ENCODE measurements at places on chromosomes 2 and 18.

DNA sequence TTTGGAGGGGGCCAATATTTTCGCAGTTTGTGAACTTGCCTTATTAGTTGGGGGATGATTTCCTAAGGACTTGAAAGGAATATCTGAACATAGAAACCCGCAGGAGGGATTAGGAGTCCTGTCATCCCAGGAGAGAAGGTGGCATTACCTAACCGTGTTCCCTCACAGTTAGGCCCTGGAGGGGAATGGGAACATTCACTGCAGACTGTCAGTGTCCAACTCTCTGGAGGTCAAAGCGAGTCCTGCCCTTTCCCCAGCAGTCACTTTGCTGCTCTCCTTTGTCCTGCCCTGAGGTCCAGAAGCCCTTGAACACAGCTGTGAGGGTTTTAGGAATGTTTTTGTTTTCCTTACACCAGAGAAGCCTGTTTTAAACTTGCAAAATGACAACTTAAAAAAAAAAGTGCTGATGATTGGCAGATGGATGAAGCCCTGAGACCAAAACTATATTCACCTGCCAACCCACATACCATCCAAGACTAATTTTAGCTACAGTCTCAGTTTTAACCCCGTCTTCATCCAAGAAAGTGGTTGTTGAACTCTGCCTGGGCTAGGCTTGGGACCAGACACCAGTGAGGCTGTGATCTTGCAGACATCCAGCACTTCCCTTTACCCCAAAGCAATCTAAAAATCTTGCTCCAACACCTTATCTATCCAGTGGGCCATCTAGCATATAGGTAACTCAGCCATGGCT, 90.5 kb upstream of the MEX3C start:
- no peak for DNase-seq

- no peak for DNase-seq
These were observed 159.3 kb upstream of the GULP1 start for GRCh38 chr2:188132385-188132784.

GRCh38 chr2:119106301-119106897, 52.2 kb downstream of the C1QL2 start:
- DNase-seq: no peak

DNA sequence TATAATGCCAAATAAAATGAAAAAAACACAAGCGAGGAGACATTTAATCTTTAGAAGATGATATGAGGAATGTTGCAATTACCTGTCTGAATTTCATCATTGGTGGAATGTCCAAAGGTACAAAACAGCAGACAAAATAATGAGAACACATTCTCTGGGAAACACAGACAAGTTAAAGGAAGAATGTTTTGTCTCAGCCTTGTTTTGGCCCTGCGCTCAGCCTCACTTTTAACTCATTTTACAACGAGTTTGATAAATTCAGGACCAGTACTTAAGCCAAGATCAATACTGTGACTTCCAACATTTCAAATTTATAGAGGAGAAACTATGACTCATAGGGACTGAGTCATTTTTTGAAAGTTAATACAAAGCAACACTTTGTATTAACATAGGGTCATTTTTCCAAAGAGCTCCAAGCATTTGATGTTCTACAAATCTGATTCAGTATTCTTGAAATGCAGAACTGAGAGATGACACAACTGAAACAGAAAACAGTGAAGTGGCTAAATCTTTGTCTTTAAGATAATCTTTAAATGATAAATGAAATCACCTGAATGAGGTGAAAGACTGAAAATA, 833.2 kb upstream of the CHAC2 start:
- no peak for DNase-seq

- DNase-seq: no peak
These were observed 114.3 kb downstream of the PRKCE start for GRCh38 chr2:45765728-45766254.

DNA sequence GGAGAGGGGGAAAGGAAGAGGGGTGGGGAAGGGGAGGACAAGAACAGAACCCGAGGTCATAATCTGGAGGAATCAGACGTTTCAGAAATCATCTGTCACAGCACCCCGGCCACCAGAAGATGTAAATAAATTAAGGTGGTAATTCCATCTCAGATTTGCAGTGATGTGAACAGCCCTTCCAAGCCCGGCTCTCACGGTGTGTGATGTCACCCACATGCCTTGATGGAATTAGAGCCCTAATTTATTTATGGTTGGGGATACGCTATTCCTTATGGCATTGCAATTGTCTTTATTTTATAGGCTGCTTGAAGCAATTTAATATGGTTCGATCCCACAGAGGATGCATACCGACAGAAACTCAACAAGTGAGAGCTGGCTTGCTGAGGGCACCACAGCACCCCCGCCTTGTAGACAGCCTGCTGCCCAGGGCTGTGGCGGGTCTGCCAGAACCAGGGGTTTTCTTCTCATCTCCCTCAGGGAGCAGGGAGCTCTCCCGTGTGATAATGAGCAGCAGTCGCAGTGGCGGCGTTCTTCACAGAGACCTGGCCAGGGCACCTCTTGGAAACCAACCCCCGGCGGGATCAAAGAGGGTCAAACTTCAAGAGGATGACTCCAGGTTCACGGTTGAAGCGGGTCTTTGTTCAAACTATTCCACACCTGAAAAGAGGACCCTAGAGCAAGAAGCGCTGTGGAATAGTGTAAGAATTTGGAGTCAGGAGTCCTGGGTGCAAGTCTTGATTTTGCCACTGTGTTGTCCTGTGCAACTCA, 40.5 kb upstream of the SIX2 start:
- DNase-seq: no peak

DNA sequence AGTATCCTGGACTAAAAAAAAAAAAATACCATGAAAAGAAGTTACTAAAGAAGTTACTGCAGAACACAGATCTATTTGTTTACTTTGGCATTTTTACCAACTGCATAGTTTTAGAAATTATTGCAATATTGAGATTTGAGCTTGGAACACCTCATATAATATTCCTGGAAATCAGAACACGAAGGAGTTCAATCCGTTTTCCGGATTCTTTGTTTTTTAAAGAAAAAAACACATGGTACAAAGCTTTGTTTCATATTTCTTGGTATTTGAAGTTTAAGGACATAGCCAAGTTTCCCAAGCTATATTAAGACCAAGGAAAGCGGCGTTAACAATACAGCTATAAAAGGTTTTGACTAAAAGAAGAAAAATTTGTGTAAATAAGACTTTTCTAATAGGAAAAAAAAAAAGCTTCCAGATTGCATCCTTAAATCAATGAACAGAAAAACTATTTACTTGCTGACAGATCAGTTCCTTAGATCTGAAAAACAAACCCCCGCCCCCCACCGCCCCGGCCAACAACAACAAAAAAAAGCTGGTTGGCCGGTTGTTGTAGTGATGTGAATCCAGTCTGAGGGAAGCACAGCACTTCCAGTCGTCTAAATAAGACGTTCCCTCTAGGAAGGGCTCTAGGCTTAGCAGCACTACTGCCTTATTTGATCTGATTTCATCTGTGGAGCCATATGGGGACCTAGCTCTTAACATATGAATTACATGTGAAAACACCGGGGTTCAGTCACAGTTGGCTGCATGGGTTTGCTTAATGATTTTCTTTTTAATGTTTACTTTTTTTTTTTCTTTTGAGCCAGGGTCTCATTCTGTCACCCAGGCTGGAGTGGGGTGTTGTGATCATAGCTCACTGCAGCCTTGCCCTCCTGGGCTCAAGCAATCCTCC, 2.5 kb upstream of the RHOB start:
- no peak for DNase-seq

DNA sequence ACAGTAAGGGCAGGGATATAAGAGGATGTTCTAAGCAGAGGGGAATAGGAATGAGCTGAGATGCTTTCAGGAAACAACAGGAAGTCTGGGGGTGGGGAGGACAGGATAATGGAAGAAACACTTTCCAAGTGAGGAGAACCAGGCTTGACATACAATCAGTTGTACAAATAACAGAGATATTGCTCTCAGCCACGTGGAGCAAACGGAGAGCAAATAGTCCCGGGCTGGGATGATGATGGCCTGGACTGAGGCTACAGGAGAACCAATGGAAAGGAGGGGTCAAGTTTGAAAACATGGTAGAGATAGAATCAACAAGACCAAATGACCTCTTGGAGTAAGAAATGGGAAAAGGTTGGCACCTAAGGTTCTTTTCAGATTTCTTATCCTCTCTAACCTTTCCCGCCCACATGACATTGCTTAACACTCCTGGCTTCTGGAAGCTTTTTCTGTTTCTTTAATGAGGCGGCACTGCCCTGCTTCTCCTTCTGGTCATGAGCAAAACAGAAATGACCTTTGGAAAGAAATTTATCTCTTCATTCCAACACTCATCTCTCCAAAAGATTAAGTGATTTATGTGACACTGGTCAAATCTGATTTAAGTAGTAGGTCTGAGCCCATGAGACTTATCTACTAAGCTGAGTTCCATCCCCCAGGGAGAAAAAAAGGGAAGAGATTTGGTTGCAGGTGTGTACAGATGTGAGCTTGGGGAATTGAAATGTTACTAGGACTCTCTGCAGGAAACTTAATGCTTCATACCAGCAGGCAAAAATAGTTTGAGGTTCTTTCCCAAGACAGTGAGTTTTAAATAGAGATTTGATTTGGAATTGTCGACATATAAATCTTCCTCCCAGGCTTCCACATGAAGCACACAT, 442.9 kb upstream of the HNRNPA3 start:
- no peak for DNase-seq

DNA sequence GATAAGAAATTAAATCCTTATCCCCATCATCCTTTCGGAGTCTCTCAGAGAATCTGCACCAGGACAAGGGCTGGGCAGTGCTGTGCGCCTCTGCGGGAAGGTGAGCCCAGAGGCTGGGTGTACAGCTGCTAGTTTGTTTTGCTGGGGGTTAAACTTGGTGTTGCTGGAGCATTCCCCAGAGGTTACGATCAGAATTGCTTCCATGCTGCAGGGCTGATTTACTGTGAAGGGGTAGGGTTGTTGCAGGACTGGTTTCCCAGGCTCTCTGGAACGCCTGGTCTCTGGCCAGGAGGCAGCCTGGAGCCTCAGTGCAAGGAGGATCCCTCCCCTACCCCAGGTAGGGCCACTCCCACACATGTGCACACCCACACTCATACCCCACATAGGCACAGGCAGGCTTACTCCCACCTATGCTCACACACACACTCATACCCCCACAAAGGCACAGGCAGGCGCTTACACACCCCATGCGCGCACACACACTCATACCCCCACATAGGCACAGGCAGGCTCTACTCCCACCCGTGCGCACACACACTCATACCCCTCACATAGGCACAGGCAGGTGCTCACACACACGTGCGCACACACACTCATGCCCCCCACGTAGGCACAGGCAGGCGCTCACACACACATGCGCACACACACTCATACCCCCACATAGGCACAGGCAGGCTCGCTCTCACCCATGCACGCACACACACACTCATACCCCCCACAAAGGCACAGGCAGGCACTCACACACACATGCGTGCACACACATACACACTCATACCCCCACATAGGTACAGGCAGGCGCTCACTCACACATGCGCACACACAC, 11.3 kb downstream of the CNNM4 start:
- no peak for DNase-seq

DNA sequence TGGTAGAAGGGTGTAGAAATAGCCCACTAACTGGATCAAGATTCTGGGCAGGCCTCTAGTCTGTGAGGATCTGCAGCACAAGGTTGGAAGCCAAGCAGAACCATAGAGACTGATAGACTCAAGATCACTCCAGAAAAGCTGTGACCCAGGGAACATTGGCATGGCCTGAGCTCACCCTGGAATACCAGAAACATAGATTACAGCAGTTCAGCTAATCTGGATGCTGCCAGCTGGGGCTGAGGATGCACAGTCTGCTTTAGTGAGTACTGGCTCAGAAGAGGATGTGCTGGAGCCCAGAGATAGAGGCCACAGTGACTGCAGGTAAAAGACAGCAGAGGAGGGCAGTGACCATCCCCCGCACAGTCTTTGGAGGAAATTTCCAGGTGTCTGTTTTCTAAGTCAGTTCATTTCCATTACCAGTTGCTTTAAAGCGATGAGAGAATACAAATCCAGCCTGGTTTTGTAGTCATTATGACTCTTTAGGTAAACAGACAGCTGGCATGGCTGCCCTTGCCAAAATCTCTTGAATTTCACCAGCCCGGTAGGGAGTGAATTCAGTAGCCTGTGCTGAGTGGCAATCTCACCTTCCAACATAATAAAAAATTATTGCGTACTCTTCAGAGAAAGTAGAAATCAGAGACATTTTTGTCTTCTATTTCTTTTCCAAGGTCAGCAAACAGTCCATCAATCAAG, 119.2 kb downstream of the ANTXR1 start:
- DNase-seq: no peak

DNA sequence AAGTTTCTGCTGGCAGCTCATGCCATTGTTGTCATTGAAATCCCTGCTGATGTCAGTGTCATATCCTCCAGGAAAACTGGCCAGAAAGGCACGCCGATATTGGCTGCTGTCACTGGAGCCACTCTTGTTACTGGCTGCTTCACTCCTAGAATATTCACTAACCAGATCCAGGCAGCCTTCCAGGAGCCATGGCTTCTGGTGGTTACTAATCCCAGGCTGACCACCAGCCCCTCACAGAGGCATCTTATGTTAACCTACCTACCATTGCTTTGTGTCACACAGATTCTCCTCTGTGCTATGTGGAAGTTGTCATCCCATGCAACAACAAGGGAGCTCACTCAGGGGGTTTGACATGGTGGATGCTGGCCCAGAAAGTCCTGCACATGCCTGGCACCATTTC, 27.0 kb upstream of the MTX2 start:
- no peak for DNase-seq

DNA sequence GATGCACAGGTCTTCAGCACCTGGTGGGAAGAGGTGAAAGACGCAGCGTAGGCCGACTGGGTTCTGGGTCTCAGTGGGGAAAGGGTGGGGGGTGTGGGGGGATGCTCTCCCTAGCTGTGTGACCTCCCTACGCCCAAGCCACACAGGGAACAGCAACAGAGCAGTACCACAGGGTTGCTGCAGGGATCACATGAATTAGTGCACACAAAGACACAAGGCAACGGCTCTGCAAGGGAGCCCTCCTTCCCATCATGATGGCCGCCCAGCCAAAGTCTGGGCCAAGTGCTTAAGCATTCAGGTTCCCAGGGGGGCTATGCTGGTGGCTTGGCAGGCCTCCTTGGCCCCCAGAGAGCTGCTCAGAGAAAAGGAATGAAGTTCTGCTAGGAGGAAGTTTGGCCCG, 28.2 kb upstream of the GBX2 start:
- DNase-seq: no peak

- DNase-seq: no peak
These were observed 89.9 kb downstream of the INHBB start for GRCh38 chr2:120435671-120436459.

GRCh38 chr2:127314193-127314988, 20.4 kb upstream of the ERCC3 start:
- no peak for DNase-seq

- no peak for DNase-seq
These were observed 191.7 kb downstream of the THSD7B start for GRCh38 chr2:136957044-136957443.

- no peak for DNase-seq
These were observed 70.1 kb downstream of the SETBP1 start for GRCh38 chr18:44750774-44751173.

- no peak for DNase-seq
These were observed 133.4 kb upstream of the REG3A start for GRCh38 chr2:79292958-79293315.

GRCh38 chr2:25490217-25490616, 148.5 kb upstream of the DNMT3A start:
- DNase-seq: no peak

- no peak for DNase-seq
These were observed 123.5 kb upstream of the EML6 start for GRCh38 chr2:54599914-54600313.

GRCh38 chr2:185857691-185858090, 119.1 kb downstream of the FSIP2 start:
- no peak for DNase-seq

GRCh38 chr18:70368903-70369302, 80.1 kb downstream of the SOCS6 start:
- DNase-seq: no peak

Measured in NCI-H187 treated with DMSO at 0.1 percent for 48 hours (cell line).